Activated CD4-positive, alpha-beta T cell treated with anti-CD3 and anti-CD28 coated beads for 4 hours (primary cell): ENCODE measurements at places on chromosomes 4 and X.

DNA sequence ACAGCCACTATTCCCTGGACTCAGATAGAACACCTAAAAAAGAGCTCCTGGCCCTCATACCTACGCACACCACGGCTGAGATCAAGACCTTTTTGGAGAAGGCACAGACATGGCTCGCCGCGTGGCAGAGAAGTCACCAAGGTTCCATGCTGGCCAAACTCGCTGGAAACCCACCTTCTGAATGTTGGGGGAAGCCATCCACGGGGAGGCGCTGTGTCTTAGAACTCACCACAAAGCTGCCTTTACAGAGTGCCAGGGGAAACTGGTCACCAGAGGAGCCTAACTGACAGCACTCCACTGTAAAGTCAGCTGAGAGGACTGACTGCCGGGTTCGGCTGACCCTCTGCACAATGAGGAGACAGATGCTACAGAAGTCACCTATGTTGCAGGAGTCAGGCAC lies 97.9 kb downstream of the NEUROG2 start:
- no peak for DNase-seq

DNA sequence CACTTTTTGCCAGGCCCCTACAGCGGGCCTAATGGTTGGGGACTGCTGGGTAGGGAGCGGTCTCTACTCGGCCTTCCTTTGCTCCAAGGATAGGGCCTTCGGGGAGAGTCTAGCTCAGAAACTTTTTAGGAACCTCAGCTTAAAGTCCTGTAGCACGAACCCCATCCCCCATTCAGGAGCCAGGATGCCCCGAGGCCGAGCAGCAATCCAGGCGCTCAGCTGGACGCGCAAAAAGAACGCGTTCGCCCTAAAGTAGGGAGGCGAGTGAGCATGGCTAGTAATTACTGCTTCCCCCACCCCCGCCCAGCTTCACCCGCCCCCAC lies 9.7 kb downstream of the POU4F2 start:
- DNase-seq, result no peak

- DNase-seq, result peak; percentile 70
Observed at GRCh38 chrX:48021026-48021900, 14.5 kb downstream of the SPACA5 start.

DNA sequence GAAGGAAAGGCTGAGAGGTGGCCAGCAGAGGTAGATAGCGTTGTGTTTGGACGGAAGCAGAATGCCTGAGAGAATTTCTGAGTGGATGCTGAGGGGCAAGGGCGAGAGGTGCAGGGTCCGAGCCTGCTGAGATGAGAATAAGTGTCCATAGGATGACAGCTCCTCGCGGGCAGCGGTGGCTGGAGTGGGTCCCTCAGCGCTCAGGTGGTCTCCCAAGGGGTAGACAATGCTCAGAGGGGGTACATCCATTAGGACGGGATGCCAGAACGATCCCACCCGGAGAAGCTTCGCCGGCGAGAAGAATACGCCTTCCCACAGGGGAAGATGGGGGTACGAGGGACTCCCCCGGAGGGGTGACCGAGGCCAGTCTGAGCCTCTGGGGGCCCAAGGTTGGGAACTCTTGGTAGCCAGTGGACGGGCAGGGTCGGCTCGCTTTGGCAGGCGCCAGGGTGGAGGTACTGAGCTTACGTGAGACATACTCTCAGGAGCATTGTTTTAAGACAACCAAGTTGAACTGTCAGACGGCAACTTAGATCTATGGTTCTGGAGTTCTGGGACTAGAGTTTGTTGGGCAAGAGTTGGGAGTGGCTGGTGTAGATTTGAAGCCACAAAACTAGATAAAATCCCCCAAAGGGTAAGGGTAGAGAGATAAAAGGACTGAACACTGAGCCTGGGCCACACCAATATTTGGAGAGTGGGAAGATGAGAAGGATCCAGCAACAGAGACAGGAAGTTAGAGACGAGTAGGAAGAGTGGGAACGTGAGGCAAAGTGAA lies 15.8 kb downstream of the BRCC3 start:
- no peak for DNase-seq

GRCh38 chr4:84003046-84003445 lies 467.1 kb downstream of the GPAT3 start:
- no peak for DNase-seq

DNA sequence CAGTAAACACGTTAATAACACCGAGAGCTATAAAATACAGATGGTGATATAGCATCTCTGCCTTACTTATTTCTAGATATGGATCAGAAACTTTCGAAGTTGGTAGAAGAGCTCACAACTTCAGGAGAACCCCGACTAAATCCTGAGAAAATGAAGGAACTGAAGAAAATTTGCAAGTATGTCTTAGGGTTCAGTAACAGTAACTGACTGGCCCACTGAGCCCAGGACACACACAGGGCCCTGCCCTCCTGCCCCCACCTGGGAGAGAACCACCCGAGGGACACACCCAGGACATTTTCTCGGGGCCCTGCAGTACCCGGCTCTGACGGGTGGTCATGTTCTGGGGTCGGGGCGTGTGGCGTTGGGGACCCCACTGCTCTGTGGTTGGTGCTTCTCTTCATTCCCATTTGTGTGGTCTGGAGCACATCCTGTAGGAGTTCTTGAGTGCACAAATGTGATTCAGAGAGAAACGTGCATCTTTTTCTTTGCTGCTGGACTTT lies 1.1 kb downstream of the UVSSA start:
- DNase-seq, result no peak

DNA sequence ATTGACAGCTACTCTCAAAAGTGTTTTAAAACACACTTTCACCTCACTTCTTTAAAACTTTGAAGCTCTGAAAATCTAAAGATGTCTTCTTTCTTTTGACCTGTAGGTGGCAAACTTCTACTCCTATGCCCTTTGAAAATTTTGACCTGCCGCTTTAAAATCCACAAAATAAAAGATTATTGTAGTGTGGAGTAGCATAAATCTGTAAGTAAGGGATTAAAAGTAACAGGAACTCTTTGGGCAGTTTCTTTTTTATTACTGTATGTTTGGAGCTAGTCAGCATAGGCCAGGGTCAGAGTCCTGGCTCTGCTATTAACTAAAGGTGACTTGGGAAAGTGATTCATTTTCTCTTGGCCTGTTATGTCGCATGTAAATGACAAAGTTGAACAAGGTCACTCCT lies 25.5 kb downstream of the BBS12 start:
- DNase-seq, result no peak

GRCh38 chr4:140233791-140234696 lies 80.1 kb upstream of the MAML3 start:
- no peak for DNase-seq

- DNase-seq, result no peak
Observed at GRCh38 chr4:68499021-68499420, 51.8 kb downstream of the TMPRSS11E start.

DNA sequence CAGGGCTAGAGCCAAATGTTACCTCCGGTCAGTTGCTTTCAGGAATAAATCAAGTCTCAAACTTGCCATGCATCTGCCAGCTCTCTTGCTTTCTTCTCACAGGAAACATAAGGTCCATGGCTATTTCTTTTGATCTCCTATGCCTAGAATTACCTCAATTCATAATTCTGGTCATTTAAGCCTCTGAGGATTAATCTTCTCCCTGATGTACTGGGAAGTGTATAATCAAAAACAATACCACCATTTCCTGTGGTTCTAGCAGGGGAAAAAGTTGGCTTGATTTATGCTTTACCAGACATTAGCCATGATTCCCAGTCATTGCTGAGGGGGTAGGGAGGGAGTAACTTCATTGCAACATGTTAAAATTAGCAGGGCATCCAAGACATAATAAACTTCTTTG lies 268.7 kb upstream of the EMCN start:
- DNase-seq, result no peak

DNA sequence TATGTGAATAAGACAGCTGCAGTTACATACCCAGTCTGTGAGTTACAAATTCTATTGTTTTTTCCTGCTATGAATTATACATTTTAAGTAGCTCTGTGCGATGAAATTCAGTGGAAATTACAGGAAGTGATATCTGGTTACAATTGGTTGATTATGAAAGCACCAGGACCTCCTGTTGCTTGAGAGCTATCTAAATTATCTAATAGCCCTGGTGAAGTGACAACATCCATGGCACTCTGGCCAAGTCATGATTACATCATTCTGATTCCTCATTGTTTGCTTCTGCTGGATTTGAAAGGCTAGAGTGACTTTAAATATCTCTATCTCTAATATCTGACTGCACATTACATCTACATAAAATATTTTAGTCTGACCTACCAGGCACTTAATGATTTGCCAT lies 515.0 kb downstream of the CFAP47 start:
- DNase-seq, result no peak

- DNase-seq, result no peak
Observed at GRCh38 chr4:92307181-92307580, 3.4 kb downstream of the GRID2 start.

DNA sequence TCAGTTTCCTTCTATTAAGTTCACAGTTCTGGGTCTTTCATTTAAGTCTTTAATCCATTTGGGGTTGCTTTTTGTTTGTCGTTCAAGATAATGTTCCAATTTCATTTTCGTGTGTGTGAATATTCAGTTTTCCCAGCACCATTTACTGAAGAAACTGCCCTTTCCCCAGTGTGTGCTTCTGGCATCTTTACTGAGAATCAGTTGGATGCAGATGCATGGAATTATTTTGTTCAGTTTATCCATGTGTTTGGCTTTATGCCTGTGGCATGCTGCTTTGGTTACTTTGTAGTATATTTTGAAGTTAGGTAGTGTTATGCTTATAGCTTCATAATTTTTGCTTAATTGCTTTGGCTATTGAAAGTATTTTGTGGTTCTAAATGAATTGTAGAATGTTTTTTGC lies 163.8 kb upstream of the HDX start:
- no peak for DNase-seq

DNA sequence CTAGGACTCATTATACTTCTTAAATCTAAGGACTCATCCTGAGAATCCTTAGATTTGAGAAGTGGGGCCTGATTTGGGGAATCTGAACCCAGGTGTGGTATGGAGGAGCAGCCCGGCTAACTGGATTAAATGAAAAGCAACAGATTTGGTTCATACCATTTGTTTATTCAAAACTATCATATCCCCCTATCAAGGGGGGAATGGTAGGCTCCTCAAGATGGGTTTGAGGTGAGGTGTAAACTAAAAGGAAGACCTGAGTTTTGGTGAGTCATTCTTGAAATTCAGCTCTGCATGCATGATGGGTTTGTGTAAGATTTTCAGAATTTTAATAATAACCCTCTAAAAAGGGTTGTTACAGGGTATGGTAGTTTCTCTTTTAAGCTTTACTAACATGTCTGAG lies 53.4 kb downstream of the CASP6 start:
- DNase-seq, result peak; percentile 22

GRCh38 chr4:165053645-165054044 lies at the start of gene TRIM75:
Gene TRIM75, plus strand, starts transcription at chr4:165053866. Its CDS starts 5,282 bp downstream, at chr4:165059148.
- DNase-seq, result no peak

DNA sequence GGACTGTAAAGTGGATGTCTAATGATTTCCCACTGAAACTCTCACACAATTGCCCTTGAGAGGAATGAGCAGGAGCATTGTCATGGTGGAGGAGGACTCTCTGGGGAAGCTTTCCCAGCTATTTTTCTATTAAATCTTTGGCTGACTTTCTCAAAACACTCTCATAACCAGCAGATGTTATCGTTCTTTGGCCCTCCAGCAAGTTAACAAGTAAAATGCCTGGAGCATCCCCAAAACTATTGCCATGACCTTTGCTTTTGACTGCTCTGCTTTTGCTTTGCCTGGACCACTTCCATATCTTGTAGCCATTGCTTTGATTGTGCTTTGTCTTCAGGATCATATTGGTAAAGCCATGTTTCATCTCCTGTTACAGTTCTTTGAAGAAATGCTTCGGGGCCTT lies 120.2 kb upstream of the PDE5A start:
- DNase-seq, result no peak

GRCh38 chr4:168892475-168892874 lies 117.6 kb downstream of the CBR4 start:
- DNase-seq, result no peak

DNA sequence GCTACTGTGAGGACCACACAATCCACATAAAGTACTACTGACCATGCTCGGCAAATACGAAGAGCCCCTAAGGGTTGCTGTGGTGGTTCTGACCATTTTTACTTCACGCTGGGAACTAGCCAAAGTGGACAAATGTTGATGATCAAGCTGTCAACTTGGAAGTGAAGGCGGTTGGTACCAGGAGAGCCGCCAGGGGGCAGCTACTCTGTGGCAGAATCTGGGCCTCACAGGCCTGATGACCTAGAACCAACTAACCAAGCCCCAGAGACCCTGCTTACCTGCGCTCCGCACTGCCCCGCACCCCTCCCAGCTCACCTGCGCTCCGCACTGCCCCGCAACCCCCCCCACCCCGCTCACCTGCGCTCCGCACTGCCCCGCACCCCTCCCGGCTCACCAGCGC lies 5.6 kb downstream of the GAK start:
- no peak for DNase-seq

GRCh38 chr4:127417885-127418535 lies 214.7 kb upstream of the INTU start:
- DNase-seq, result no peak

DNA sequence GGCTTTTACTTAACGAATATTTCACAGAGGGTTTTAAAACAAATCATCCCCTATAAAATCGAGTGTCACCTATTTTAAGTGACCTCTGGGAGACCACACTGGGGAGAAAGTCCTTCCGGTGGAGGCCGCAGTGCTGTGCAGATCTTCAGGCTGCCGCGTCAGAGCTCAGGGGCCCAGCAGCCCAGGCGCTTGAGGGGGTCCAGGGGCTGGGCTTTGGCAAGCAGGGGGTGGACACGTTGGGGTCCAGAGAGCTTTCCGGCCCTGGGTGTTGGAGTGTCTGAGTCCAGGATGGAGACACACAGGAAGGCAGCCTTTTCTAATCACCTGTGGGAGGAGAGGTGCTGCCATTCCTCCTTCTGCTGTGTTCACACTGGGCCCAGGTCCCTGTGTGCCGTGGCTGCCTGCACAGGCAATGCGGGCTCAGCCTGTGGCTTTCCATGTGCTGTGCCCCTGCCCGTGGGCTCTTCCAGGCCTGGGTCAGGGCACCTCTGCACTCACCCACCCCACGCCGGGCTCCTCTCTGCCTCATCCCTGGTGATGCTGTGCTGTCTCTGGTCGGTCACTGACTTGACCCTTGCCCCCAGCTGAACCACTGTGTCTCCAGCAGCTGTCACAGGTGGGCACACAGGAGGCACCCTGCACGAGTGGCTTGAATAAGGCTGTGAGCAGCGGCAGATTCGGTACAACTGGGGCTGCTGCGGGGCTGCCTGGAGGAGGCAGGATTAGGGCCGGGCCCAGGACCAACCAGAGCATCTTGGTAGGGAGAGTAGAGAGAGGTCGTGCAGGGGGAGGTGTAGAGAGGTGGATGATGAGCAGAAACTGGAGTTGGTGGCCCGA lies 10.0 kb downstream of the HTRA3 start:
- DNase-seq, result no peak

GRCh38 chrX:95383778-95384177 lies 1300.9 kb upstream of the DIAPH2 start:
- DNase-seq, result no peak

- DNase-seq, result no peak
Observed at GRCh38 chr4:158870626-158871334, 102.0 kb downstream of the FNIP2 start.

DNA sequence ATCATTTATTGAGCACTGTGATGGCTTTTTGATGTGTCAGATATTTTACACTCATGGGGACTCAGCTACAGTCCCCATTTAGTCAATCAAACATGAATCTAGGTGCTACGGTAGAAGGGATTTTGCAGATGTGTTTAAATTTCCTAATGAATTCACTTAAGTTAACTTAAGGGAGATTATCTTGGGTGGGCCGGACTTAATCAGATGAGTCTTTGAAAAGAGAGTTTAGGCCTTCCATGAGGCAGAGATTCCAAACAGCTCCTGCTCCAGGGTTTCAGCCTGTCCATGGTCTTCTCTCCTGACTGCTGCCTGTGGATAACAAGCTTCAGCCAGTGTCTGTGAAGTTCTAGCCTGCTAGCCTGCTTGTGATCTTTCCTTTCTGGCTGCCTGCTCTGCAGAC lies 202.4 kb downstream of the IDS start:
- DNase-seq, result no peak

GRCh38 chr4:73978886-73979285 lies 2.9 kb downstream of the PF4 start:
- DNase-seq, result no peak
